Temporal lobe (tissue), 4 donors: ENCODE measurements at places on chromosomes 5 and 9. TPM values are rescaled to one million over a fixed set of nuclear protein-coding genes. Genes with fewer than 3 reads are reported as not detected.

IL5 gene
- not detected for total RNA-seq

ROR2 gene
- total RNA-seq: 0.74 TPM

NXNL2 gene
- total RNA-seq: 0.49 TPM

DNAH5 gene
- total RNA-seq: 3.7 TPM

SLC6A18 gene
- total RNA-seq: not detected

ZFP2 gene
- 10.1 TPM for total RNA-seq

NCS1 gene
- total RNA-seq: 138 TPM

SWI5 gene
- 8.4 TPM for total RNA-seq

FAXDC2 gene
- 5.4 TPM for total RNA-seq

ZDHHC11B gene
- 3.9 TPM for total RNA-seq

NEURL1B gene
- 18.2 TPM for total RNA-seq

ENC1 gene
- 755 TPM for total RNA-seq
